ENCODE measurements at places on chromosomes 7 and 10. TPM values are rescaled to one million over a fixed set of nuclear protein-coding genes. Genes with fewer than 3 reads are reported as not detected.

GRCh38 chr10:59997827-59998525 lies 91.6 kb upstream of the CCDC6 start:
- no peak for DNase-seq

DNA sequence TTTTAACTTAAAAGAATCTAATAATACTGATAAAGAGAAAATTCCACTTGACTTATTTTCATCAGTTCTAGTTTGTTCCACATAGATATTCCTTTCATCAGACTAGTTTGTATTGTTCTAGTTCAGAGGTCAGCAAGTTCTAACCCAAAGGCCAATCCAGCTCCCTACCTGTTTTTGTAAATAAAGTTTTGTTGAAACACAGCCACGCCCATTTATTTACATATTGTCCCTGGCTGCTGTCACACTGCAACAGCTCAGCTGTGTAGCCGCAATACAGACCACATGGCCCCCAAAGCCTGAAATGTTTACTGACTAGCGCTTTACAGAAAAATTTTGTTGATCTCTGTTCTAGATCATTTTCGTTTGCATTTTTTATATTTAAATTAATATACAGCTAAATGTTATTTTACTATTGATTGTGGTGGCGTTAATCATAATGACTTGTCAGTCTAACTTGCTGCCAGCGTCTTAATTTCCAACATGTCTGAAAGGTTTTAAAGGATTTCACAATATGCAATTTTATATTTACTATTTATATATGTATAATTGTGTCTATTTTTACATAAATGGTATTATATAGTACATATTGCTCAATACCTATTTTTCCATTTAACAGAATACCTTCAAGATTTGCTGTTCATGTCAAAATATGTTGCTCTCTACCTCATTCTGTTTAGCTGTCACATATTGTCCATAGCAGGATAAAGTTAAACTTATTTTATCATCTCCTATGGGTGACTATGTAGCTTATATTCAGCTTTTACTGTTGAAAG lies 159.3 kb downstream of the DYNC1I1 start:
- DNase-seq, result no peak

SFRP5 gene
- 0.81 TPM for total RNA-seq

GRCh38 chr7:79245623-79246249 lies 207.7 kb downstream of the MAGI2 start:
- DNase-seq, result no peak

KIAA1217 gene
- total RNA-seq, result 108 TPM

CCDC3 gene
- 32.4 TPM for total RNA-seq

HDAC9 gene
- total RNA-seq, result 20.0 TPM

All from ureter (tissue), 1 donor.